ENCODE measurements at places on chromosomes 4 and X.

DNA sequence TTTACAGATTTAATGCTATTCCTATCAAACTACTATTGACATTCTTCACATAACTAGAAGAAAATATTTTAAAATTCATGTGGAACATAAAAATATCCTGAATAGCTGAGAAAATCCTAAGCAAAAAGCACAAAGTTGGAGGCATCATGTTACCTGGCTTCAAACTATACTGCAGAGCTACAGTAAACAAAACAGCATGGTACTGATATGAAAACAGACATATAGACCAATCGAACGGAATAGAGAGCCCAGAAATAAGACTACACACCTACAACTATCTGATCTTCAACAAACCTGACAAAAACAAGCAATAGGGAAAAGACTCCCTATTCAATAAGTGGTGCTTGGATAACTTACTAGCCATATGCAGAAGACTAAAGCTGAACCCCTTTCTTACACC is 273.4 kb upstream of the GRIA3 start:
- no peak for DNase-seq

GRCh38 chr4:134326866-134327265 is 125.3 kb upstream of the PABPC4L start:
- no peak for DNase-seq

DNA sequence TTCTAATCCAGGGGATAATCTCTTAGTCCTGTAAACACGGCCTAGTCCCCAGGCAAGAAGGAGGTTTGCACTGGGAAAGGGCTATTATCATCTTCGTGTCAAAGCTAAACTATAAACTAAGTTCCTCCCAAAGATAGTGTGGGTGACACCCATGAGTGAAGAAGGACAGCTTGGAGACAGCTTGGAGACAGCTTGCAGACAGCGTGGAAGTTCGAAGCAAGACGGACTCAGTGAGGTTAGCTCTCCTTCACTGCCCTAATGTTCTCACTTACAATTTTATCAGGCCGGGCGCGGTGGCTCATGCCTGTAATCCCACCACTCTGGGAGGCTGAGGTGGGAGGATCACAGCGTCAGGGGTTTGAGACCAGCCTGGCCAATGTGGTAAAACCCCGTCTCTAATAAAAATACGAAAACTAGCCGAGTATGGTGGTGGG is 19.2 kb upstream of the PLCXD1 start:
- DNase-seq, result no peak

DNA sequence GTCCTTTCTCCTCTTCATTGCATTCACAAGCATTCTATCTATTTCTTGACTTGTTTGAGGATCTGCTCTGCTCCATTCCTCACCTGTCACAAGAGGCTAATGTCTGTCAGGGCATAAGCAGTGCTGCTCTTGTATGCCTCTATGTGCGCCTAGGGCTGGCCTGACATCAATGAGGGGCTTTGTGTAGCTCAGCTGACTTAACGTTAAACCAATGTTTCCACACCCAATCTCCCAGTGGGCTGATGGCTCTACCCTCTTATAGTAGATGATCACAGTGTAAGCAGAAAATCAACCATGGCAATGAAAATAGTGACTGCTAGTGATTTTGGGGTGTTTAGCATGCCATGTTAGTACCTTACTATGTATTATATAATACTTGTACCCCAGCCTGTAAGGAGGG is 139.0 kb downstream of the UNC5C start:
- no peak for DNase-seq

GRCh38 chr4:116665716-116666115 is 419.7 kb downstream of the TRAM1L1 start:
- DNase-seq, result no peak

DNA sequence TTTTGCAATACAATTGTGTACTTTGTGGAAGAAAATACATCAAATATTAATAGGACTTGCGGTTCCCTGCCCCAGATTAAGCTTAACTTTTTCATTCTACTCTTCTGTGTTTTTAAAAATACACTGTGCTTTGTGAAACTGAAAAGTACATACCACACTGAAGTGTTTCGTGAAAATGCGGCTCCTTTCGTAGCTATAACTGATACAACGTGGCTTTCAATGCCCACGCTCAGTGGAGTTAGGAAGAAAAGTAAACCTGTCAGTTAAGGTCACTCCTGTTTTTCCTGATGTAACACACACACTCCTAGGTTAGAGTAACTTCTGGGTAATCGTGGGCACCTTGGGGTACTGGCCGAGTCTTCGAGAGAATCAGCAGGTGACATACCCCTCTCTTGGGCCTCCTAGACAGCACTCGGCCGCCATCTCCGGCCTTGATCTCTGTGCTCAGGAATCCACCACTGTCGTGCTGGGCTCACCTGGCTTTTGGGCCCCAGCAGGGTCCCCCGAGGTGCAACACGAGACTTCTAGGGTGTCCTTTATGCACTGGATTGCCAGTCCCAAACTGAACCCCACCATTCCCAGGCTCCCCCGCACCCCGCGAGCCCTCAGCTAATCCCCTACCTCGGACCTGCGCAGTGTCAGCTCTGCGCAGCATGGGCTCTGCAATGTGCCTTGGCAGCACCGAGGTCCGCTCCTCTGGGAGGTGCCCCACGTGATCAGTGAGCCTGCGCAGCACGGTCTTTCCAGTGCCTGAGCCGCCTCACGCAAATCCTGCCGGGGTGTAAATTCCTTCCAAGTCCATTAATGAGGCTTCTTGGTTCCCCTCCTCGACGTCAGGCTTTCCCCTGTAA is 162.6 kb upstream of the INTU start:
- DNase-seq, result no peak

GRCh38 chrX:77493677-77494553 is 46.7 kb downstream of the FGF16 start:
- no peak for DNase-seq

Data from SIG-M5 (cell line).